Activated naive CD8-positive, alpha-beta T cell treated with anti-CD3 and anti-CD28 coated beads, Interleukin-2, amount 10 ng/mL, durations not matched to agents 7 days and 5 days (primary cell): ENCODE measurements at places on chromosomes 6 and 20. TPM values are rescaled to one million over a fixed set of nuclear protein-coding genes. Genes with fewer than 3 reads are reported as not detected.

- no peak overlapping the region for H3K27ac ChIP-seq
- no peaks in the 10 kb centered on the region for H3K4me1 ChIP-seq
- no peaks in the 10 kb centered on the region for H3K36me3 ChIP-seq
- no peak overlapping the region for H3K4me3 ChIP-seq
These were observed 18.5 kb downstream of the GGTLC1 start for GRCh38 chr20:23970049-23970448.

DNA sequence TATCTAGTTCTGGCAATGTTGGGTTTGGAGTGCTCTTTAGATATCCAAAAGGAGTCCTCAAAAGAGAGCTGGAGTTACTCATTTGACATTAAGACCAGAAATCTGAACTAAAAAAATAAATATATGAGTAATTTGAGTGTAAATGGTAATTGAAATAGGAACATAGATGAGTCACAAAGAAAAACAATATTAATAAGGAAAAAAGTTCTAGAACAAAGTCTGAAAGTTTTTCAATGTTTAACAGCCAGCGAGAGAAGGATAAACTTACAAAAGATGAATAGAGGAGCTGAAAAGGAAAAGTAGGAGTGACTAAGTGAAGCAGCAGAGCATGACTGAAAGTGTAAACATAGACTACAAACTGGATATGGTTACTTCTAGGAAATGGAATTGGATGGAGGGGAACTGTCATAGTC lies 46.8 kb downstream of the EPM2A start:
- no peaks in the 10 kb centered on the region for H3K27me3 ChIP-seq
- no peak overlapping the region for H3K27ac ChIP-seq

DNA sequence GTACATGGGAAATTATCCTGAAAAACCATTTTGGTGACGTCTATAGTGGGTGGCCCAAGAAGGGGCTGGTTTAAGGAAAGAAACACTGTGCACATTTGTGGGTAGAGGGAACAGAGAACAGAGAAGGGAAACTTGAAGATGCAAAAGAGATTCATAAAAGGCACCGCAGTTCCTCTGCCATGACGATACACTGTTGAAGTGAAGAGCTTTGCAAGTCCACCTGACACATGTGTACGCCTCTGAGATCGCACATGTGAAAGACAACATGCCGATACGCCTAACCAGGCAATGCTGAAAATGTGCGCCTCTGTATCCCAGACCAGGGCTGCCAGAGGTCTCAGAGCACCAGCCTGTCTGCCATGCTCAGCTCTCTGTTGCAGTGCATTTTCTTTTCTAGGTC lies 180.9 kb downstream of the KIF16B start:
- no peak overlapping the region for H3K4me3 ChIP-seq
- no peaks in the 10 kb centered on the region for H3K27me3 ChIP-seq

DNA sequence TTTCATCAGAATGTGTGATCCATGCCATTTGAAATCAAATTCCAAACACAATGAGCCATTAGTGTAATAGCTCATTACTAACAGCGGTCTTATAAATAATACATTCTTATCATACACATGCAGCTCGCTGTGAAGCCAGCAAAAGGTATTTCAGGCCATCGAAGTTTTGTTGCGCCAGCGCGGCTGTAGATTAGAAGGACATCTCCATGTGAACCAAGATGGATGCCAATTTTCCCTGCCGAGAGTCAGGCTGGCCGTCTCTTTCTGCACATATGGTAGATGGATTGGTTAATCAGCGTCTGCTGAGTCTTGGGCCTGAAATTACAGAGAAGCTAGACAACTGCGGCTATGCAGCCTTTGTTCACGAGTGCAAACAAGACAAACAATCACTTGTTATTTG lies 44.1 kb downstream of the CFAP61 start:
- peaks cover 8% of the 10 kb centered on the region for H3K27me3 ChIP-seq
- H3K27ac ChIP-seq, result no peak overlapping the region
- no peak overlapping the region for H3K4me3 ChIP-seq
- DNase-seq, result no peak

DNA sequence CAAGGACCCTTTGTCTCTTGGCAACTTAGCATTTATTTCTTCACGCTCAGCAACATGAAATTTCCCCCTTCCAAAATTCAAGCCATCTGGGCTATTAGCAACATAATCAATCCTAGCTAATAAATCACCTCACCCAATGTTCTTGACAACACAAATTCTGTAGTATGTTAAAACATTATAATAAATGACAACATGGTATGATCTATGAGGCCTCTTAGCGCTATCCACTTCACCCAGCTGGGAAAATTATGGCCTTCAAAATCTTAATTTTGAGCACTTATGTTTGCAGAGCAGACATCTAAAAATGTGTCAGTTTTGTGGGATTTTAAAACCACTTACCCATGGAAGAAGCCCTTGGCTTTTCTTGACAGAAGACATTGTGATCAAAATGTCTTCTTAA lies 181.9 kb downstream of the HDGFL1 start:
- no peak overlapping the region for H3K27ac ChIP-seq
- H3K36me3 ChIP-seq, result no peaks in the 10 kb centered on the region
- no peaks in the 10 kb centered on the region for H3K27me3 ChIP-seq
- DNase-seq, result no peak

DNA sequence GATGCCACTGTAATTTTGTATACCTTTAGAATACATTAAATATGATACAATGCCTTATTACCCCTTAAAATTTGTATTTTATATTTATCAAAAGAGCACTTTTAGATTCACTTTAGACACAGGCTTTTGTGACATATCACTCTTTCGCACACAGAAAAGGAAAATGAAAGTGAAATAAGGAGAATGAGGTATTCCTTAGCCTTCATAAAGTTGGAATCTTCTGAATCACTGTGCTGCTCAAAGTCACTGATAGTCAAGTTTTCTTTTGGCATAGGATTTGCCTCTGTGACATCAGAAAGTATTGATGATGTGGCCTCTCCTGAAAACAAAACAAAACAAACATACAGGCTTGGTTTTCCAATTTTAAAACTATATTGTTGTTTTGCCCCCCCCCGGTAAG lies 1097.1 kb downstream of the KIF16B start:
- no peaks in the 10 kb centered on the region for H3K36me3 ChIP-seq
- no peak overlapping the region for H3K4me3 ChIP-seq
- no peak for DNase-seq
- H3K27me3 ChIP-seq, result no peaks in the 10 kb centered on the region
- no peak overlapping the region for H3K27ac ChIP-seq

DNA sequence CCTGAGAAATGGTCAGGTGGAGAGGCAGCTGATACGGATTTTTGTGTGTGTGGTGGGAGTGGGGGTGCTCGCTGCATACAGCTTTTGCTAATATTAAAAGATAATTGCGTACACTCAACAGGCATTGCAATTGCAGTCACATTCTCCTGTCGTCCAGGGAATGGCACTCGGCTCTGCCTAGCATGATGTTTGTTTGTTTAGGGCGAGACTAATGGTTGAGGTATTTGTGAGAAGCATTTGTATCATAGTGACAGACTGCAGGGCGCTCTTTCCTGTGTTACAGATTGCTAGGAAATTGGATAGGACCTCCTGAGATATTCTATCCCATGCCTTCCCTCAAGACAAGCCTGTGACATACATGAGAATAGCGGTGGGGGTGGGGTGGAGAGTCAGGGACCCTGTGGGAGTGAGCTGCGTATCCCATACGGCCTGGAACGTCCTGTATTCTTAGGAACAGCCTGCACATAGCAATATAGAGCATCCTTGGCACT lies 207.4 kb downstream of the SOX4 start:
- no peak overlapping the region for H3K27ac ChIP-seq
- H3K4me3 ChIP-seq, result no peak overlapping the region
- no peaks in the 10 kb centered on the region for H3K36me3 ChIP-seq
- no peaks in the 10 kb centered on the region for H3K27me3 ChIP-seq
- H3K4me1 ChIP-seq, result no peaks in the 10 kb centered on the region

DNA sequence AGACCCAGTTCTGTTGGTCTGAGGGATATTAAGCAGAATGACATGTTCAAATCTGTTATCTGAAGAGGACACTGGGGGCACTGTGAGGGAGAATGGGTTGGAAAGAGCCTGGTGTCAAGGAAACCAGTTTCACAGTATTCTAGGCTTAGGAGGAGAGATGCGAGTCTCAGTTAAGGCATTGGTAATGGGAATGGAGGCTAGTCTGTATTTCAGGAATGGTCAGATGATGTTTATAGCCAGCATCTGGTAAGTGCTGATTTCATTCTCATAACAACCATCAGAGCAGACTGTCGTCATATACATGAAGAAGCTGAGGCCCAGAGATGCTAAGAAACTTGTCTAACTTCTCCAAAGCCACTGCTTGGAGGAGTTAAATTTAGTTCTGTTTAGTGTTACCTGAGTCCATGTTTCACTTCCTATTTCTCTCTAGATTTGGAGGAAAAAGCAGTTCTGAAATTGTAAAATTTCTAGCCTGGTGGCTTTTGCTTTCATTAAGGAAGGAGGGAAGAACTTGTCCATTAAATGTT lies 242.0 kb downstream of the ARID1B start:
- peaks cover 35% of the 10 kb centered on the region for H3K4me1 ChIP-seq
- peak overlapping the region; percentile 76 for H3K4me3 ChIP-seq

Gene CST8
- not detected for total RNA-seq

Gene CST7
- 92.0 TPM for total RNA-seq

Gene SLC44A4
- total RNA-seq, result not detected

Gene PROCR
- total RNA-seq, result 2.1 TPM

Gene PAX1
- not detected for total RNA-seq

Gene HLA-G
- total RNA-seq, result 2.0 TPM
